NCI-H460 (cell line): ENCODE measurements at places on chromosomes 1 and 21.

GRCh38 chr1:15378729-15379128, 31.0 kb upstream of the EFHD2 start:
- DNase-seq: no peak

- DNase-seq: no peak
Observed at GRCh38 chr1:24765308-24765988, 20.2 kb downstream of the CLIC4 start.

DNA sequence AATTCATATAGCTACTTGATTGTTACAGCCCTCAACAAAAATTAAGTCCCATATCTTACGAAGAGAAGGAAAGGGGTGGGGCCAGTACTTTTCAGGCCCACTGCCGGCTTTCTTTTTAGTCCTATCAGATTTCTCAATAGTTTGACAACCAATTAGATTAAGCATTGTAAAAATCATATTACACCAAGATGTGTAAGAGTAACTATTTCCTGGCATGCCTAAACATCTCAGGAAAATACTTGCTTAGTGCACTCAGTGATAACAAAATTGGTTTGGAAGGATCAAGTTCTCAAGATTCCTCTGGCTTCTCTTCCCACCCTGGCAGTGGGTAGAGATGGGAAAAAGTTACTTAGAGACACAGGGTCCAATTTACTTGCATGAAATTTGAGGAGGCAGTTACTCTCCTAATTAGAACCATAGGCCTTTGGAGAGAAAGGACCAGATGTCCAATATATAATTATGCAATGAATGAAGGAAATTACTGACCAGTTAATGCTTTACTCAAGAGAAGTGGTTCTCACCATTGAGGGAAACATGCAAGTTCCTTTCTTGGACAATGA, 30.1 kb downstream of the STPG1 start:
- no peak for DNase-seq

GRCh38 chr1:157955857-157956256, 37.6 kb upstream of the KIRREL1 start:
- DNase-seq: no peak

- no peak for DNase-seq
Observed at GRCh38 chr21:43018519-43018918, 44.2 kb downstream of the PKNOX1 start.

DNA sequence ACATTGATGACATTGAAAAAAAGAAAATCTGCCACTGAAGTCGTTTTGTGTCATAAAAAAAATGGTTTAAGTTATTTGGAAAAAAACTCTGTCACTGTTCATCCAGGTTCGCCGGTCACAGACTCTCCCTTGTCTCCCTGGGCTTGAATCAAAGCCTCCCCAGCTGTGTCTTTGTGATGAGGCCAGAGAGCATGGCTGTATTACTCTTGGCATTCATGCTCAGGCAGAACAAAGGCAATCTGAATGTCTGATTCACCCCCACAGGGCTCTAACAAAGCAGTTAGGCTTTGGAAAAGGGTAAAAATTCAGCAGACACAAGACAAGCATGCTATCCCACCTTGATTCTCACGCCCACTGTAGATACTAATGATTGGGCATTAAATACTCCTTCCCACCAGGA, 304.3 kb upstream of the PLD5 start:
- DNase-seq: no peak

GRCh38 chr1:164598719-164599118, 39.7 kb downstream of the PBX1 start:
- no peak for DNase-seq

DNA sequence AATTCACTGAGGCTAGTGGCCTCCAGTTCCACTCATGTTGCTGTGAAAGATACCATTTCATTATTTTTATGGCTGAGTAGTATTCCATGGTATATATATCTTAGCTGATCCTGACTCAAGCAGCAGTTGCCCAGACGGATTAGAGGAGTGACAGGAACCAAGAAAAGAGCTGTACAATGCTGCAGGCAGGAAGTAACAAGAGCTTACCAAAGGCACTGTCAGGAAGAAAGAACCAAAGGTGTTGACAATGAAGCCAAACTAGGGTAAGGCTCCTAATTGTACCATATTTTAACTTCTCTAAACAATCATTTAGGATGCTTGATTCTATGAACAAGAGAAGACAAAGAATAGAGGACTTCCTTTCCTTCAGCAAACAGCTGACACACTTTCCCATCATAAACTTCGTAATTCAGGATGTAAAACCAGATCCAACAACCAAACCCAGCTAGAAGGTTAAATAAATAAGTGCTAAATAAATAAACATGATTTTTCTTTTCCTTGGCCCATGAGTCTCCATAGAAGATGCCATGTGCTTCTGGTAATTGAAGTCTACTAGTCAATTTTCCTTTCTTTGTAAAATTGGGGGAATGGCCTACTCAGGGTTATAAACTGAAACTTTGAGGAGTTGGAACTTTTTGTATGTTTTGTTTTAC, 248.2 kb upstream of the SGIP1 start:
- no peak for DNase-seq

DNA sequence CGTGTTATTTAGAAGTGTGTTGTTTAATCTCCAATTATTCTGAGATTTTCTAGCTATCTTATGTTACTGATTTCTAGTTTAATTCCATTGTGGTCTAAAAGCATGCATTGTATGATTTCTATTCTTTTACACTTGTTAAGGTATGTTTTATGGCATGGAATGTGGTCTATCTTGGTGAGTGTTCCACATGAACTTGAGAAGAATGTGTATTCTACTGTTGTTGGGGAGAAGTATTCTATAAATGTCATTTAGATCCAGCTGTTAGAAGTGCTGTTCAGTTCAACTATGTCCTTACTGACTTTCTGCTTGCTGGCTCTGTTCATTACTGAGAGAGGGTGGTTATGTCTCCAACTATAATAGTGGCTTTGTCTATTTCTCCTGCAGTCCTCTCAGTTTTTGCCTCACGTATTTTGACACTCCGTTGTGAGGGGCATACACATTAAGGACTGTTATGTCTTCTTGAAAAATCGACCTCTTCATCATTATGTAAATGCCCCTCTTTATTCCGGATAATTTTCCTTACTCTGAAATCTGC, 12.0 kb upstream of the PLA2G5 start:
- DNase-seq: no peak
